A549 (cell line): ENCODE measurements at places on chromosomes 11 and 22. TPM values are rescaled to one million over a fixed set of nuclear protein-coding genes. Genes with fewer than 3 reads are reported as not detected.

GRCh38 chr11:128451652-128452470 is 135.5 kb downstream of the ETS1 start:
- no peak for DNase-seq

DNA sequence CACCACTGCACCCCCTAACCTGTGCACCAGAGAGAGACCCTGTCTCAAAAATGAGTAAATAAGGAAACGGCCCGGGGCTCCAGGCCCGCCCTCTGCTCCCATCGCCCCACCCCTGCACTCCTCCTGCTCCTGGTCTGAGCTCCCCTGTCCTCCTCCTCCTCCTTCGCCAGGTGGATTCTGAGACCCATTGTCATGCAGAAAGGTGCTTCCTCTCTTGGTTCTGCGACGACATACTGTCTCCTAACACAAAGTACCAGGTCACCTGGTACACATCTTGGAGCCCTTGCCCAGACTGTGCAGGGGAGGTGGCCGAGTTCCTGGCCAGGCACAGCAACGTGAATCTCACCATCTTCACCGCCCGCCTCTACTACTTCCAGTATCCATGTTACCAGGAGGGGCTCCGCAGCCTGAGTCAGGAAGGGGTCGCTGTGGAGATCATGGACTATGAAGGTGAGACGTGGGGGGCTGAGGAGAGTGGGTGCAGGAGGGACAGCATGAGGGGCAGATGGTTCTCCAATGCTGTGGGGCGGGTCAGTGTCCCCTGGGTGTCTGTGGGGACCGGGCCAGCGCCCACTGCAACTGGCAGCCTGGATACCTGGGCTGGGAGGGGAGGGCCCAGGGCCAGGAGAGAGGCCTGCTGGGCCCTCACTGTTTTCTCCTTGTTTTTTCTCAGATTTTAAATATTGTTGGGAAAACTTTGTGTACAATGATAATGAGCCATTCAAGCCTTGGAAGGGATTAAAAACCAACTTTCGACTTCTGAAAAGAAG is 3.1 kb upstream of the APOBEC3D start:
- DNase-seq, result no peak

KDM2A gene
- 34.5 TPM in 3 replicates for polyA plus RNA-seq

GRCh38 chr11:75668451-75669297 is at the start of gene MAP6:
TSS of gene MAP6 (minus strand) at chr11:75669038. CDS start at chr11:75668369, 669 bp downstream.
- peak; percentile 21 for DNase-seq

TENM4 gene
- polyA plus RNA-seq, result 0.12 to 0.31 TPM (median 0.18 TPM) in 3 replicates

DNA sequence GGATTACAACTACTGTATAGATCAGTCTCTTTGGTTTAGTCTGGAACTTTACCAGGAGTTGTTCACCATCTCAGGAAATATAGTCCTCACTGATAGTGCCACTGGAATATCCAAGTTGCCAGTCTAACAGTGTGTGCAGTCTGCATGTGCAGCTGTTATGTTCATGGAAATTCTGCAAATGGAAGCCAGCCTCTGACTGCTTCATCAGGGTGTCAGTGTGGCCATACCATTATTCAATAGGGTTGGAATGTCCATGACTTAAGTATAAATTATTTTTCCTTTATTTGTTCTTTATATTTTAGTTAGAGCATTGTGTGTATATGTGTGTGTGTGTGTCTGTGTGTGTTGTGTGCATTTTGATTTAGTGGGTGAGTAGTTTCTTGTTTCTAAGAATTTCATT is 51.8 kb downstream of the C11orf96 start:
- DNase-seq, result no peak

GRCh38 chr11:118081241-118081958 is 4.5 kb downstream of the TMPRSS4 start:
- no peak for DNase-seq

MS4A3 gene
- not detected in 3 replicates for polyA plus RNA-seq

- no peak for DNase-seq
Measured at GRCh38 chr22:24989541-24989951, 37.0 kb downstream of the KIAA1671 start.

GRCh38 chr22:50625568-50626313 is 2.2 kb downstream of the ARSA start:
- DNase-seq, result no peak

DNA sequence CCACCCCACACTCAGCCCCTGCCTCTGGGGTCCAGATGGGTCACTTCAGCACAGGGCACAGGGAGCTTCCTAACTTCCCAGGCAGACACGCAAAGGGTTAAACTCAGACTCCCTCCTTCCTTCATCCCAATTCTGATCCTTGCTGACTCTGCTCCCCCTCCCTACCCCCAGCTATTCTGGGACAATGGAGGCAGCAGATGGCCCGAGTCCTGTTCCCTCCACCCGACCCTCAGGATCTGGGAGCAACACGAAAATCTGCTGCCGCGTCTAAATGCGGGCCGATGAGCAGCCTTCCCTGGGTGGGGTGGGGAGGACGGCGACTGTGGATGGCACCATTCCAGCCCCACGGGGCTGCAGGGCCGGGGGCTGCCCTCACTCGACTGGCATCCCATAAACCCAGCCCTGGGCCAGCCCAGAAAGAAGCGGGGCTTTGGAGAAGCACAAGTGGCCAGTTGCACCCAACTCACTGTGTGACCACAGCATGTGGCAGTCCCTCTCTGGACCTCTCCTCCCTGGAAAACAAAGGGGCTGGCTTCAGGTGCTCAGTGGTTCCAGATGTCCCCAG is 18.7 kb downstream of the MFNG start:
- no peak for DNase-seq

SIDT2 gene
- polyA plus RNA-seq, result 5.5 to 6.4 TPM (median 5.9 TPM) in 3 replicates

DNA sequence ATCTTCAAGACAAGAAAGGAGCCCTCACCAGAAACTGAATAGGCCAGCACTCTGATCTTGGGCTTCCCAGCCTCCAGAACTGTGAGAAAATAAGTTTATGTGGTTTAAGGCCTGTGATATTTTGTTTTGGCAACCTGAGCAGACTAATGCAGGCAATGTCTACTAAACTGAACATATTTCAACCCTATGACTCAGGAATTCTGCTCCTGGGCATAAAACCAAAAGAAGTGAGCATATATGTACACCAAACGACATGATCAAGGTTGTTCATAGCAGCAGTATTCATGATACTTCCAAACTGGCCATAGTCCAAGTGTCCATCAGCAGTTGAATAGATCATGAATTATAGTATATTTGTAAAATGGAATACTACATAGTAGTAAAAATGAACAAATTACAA is 29.0 kb downstream of the CSNK2A3 start:
- no peak for DNase-seq

DNA sequence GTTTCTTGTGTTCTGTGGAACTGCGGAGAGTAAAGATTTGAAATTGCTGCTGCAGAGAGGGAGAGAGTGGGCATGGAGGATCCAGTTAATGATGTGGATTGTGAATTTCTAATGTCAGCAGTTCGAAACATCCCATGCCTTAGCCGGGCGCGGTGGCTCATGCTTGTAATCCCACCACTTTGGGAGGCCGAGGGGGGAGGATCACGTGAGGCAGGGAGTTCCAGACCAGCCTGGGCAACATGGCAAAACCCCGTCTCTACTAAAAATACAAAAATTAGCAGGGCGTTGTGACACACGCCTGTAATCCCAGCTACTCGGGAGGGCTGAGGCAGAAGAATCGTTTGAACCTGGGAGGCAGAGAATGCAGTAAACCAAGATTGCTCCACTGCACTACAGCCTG is 1.1 kb upstream of the CAVIN3 start:
- DNase-seq, result no peak

DNA sequence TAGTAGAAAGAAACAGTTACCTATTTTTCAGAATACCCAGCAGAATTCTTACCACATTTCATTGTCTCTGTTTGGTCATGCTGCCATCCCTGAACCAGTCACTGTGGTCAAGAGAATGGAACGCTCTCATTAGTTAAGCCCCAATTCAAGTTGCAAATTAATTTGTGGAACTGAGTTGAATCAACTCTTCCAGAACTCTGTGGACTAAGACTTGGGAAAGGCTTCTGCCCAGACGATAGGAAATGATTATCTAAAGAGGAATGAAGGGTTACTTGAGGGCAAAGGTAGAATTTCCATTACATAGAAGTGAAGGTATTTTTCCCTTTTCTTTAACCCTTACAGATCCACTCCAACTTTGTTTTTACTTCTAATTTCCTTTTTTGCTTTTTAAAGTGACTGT is 286.4 kb downstream of the DYNC2H1 start:
- no peak for DNase-seq

- no peak for DNase-seq
Measured at GRCh38 chr11:118169300-118170140, 6.9 kb downstream of the SCN2B start.

DNA sequence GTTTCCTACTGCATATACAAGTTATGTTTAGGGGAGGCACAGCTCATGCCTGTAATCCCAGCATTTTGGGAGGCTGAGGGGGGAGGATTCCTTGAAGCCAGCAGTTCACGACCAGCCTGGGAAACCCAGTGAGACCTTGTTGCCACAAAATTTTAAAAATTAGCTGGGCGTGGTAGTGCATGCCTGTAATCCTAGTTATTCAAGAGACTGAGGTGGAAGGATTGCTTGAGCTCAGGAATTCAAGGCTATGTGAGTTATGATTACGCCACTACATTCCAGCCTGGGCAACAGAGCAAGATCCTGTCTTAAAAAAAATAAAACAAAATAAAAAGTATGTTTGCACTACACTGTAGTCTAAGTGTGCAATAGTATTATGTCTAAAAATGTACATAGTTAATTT is 108.8 kb upstream of the TEAD1 start:
- no peak for DNase-seq

GRCh38 chr11:109960831-109961230 is 132.4 kb upstream of the ZC3H12C start:
- no peak for DNase-seq

ABCC8 gene
- polyA plus RNA-seq, result 1.1 to 1.3 TPM (median 1.2 TPM) in 3 replicates

GRCh38 chr11:10701982-10702381 is 8.4 kb upstream of the IRAG1 start:
- no peak for DNase-seq

DNA sequence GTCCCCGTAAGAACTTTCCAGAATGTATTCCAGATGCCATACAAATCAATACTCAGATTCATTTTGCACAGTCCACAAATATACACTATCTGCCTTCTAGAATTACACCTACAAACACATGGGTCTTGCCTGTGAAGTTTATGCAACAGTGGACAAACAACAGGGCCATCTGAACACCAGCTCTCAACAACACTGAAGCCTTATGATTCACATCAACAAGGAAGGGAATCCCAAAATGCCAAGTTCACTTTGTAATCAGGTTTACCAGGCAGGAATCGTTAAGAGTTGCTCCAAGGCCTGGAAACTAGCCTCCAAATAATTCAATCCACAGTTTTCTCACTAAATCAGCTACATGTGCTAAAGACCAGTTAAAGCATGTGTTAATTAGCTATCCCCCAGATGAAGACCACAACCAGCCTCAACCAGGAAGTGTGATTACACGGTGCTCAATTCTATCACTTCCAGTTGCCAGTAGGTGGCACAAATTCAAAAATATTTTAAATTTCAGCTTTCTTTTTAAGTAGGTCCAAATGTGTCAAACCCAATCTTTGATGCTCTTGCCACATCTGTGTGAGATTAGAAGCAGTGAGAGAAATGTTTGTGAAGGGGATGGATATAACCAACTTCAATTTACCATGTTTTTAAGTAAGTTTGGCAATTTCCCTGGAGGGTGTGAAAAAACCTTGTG is 139.1 kb upstream of the BDNF start:
- DNase-seq, result peak; percentile 21

GRCh38 chr11:99065121-99065520 is 44.4 kb downstream of the CNTN5 start:
- DNase-seq, result no peak

DNA sequence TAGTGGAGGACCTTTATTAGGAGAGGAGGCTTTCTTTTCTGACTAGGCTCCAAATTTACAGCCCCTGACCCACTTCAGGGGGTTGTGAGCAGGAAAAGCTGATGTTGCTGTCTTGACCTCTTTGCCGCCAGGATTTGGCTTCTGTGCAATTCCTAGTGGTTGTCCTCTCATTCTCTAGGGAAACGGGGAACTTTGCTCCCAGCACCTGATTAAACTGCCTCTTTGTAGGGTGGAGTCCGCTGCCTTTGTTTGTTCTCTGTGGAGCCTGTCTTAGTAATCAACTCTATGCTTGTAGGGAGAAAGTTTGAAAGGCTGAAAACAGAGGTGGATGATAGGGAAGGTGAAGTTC is 16.3 kb downstream of the CTNND1 start:
- peak; percentile 70 for DNase-seq

INSC gene
- polyA plus RNA-seq, result not detected in 3 replicates

DNA sequence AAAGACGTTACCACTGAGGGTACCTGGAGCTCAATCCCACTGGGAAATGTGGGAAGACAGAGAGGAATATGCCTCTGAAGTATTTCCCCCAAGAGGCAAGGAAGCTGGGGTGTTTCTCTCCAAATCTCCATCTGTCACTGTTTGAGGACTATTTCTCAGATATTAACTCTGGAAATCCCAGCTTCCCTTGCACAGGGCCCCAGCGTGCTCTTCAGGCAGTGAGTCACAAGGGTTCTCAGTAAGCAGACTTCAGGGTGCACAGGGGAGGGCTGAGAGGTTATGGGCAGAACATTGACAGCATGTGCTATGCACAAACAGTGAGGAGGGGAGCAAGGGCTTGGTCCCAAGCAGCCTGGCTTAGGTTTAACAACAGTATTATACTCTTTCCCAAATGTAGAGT is 60.9 kb upstream of the EED start:
- no peak for DNase-seq

PVALB gene
- not detected in 3 replicates for polyA plus RNA-seq

OR51I1 gene
- polyA plus RNA-seq, result not detected in 3 replicates

- no peak for DNase-seq
Measured at GRCh38 chr11:8586805-8587204, 7.2 kb downstream of the STK33 start.

GRCh38 chr11:27012234-27012921 is 18.5 kb downstream of the FIBIN start:
- DNase-seq, result no peak

DNA sequence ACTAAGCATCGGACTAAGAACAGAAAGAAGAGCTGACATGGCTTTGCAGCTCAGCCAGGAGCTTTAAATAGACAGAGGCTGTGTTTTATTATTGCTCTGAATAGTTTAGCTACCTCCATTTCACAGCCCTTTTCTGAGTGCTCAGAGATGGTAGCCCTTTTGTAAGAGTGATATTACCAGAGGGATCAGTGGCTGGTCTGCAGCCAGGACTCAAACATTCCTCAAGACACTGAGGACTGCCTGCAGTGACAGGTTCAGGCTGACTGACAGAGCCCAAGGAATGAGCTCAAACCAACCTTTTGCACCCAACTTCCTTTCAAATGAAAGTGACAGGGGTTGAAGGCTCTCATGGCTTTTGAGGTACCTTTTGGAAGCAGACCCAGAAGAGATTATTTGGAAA is 189.0 kb downstream of the DDX10 start:
- no peak for DNase-seq
